ENCODE measurements at places on chromosomes 4 and X.

DNA sequence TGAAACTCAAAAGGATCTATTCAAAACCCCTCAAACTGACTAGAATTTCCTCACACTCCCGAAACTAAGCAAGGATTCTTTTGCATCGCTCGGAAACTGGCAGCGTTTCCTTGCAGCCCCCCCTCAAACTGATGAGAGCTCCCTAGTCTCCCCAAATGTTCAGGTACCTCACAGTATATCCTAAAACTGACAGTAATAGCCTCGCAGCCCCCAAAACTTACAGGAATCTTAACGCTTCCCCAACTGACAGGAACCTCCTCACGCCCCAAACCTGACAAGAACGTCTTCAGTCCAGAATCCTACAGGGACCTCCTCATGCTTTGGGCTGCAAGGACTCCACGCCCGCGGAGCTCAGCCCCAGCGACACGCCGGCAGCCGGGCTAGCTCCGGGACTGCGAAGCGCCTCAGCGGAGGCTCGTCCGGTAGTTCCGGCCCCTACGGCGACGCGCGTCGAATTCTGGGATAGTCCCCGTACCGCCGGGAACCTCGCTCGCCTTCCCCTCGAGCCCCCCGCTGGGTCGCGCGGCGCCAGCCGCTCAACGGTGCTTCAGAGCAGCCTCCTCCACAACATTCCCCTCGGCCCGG, 640 bp downstream of the PHF8 start:
- no peak for DNase-seq

- no peak for DNase-seq
Observed at GRCh38 chrX:8284131-8284530, 113.1 kb upstream of the VCX2 start.

DNA sequence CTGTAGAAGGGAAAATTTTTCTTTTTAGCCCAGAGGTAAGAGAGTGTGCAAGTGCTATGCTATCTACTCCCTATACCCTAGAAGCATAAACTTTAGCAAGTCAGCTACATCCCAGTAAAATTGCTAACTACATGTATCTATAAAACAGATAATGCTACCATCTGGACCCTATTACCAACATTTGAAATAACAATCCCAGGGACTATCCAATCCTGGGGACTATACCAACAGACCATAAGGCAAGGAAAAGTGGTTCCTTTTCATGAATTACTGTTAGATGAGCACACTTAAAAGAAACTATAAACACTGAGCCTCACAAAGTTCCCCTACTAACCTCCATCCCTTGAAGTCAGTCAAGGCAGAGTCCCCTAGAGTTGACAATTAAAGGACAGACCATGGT, 213.6 kb upstream of the VEGFC start:
- no peak for DNase-seq

DNA sequence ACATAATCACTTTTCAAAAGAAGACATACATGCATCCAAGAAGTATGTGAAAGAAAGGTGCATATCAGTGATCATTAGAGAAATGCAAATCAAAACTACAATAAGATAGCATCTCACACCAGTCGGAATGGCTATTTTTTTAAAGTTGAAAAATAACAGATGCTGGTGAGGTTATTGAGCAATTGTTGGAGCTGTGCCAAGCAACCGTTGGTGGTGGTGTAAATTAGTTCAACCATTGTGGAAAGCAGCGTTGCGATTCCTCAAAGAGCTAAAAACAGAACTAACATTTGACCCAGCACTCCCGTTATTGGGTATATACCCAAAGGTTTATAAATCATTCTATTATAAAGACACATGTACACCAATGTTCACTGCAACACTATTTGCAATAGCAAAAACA, 14.2 kb downstream of the COX7B2 start:
- DNase-seq: no peak

DNA sequence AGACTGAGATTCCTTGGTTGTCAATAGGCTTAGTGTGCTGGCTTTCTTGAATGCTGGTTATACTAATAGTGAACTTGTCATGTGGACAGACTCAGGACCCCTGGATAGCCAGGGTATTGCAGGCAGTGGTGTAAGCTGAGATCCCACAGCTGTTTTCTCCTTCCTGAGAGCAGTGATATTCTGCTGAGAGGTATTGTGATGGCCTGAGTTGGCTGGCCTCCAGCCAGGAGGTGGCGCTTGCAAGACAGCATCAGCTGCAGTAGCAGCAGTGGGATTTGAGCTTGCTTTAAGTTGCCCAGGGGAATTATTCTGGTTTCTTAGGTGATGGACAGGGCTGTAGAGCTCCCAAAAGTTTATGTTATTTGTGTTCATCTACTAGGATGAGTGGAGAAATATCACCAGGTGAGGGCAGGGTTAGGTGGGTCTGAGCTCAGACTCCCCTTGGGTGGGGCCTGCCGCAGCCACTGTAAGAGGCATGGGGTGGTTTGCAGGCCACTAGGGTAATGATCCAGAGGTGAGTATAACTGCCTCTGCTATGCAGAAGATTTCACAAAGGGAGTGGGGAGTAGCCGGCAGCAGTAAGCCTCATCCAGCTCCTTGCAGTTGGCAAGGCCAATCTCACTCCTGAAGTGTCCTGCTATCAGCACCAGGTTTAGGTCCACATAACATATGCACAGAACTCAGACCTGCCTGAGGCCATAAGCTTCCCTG, 66.2 kb downstream of the IL15 start:
- no peak for DNase-seq
